ENCODE measurements at places on chromosomes 1 and 21.

DNA sequence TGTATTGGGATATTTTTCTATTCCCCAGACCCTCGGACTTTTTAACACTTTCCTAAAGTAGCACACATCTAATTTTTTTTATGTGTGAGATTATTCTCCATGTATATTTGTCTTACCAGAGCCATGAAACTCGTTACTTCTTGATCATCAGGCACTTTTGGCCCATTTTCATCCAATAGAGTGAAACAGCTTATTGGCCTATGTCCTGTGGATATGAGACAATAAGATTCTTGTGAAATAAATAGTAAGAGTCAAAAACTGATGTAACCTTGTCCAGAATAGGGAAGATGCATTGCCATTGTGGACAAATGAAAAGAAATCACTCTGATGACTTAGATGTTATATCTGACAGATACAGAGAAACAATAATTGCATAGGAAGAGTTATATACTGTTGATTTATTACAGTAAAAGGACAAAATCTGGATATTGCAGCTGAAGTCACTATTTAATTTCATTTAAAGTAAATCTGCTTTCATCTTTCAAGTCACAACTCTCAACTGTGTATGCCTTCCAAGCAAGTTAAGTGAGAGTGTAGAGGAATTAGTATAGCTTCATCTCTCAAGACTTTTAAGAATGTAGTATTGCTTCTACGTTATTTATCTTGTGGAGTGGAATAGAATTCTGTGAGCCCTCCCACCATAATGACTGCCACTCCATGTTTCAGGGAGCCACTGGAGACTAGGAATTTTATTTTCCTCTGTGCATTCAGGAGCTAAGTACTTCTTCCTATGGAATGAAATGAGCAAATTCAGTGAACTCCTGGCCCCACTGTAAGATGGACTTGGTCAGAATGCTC is 86.9 kb downstream of the ADAMTS1 start:
- no peak for DNase-seq

DNA sequence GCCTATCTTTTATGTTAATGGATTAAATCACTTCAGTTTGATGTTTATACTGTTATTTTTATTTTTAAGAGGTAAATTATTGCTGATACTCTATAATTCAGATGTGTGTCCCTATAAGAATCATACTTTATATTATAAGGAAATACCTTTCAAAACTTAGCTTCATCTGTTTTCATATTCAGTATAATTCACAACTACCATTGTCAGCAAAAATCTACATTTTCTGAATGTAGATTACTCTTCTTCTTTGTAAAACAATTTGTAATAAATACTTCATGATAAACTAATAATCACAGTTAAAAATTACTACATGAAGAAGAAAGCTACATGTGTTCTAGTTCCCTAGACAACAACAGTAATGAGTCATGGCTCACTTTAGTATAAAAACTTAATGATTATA is 115.4 kb upstream of the SERTAD4 start:
- no peak for DNase-seq

GRCh38 chr1:219472596-219472995 is 140.3 kb downstream of the ZC3H11B start:
- no peak for DNase-seq

DNA sequence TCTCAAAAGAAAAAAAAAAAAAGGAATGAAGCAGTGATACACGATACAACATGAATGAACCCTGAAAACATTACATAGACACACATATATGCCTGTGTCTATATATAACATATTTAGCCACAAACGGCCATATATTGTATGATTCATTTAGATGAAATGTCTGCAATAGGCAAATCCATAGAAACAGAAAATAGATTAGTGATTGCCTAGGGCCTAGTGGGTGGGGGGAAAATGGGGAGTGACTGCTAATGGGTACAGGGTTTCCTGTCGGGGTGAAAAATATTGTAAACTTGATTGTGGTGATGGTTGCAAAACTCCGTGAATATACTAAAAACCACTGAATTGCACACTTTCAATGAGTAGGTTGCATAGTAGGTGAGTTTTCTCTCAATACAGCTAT is 6.0 kb upstream of the H6PD start:
- DNase-seq: no peak

- DNase-seq: no peak
These were observed 16.8 kb downstream of the PTPRC start for GRCh38 chr1:198655459-198656121.

DNA sequence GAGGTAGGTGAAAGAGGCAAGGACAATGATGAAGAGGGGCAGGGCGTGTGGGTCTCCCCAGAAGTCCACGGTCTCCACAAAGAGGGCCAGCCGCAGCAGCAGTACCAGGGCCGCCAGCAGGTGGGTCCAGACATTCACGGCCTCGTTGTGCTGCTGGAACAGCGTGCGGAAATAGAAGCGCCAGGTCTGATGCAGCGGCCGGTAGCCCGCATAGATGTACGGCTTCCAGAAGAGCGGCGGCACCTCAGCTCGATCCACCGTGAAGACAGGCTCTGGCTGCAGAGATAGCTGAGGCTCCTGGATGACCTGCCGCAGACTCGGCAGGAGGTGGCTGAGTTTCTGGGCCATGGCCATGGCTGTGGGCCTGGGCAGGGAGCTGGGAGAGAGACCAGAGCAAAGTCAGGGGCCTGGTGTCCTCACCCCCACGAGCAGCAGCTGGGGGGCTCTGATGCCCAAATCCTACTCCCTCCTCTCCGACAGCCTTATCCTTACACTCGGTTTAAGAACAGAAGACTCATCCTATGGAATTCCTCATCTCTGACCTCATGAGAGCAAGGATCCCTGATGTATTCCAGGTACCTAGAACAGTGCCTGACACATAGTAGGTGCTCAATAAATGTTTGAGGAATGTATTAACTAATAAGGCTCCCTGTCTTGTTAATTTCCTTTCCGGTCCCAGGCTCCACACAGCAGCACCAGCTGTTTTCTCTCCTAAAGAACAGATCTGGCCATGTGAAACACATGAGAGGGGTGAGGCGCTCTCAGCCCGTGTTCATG is 4.4 kb upstream of the AUNIP start:
- no peak for DNase-seq

GRCh38 chr1:217270101-217270500 is 360.8 kb downstream of the GPATCH2 start:
- DNase-seq: no peak

- no peak for DNase-seq
These were observed 133.2 kb upstream of the COL6A1 start for GRCh38 chr21:45848331-45848730.

- DNase-seq: no peak
These were observed 48.0 kb upstream of the PDE4B start for GRCh38 chr1:65744731-65745130.

GRCh38 chr1:180646547-180646946 is 14.7 kb downstream of the XPR1 start:
- no peak for DNase-seq

- no peak for DNase-seq
These were observed 11.2 kb upstream of the FGGY start for GRCh38 chr1:59285691-59286090.

- DNase-seq: no peak
These were observed 10.3 kb upstream of the SLC45A1 start for GRCh38 chr1:8307628-8308027.

DNA sequence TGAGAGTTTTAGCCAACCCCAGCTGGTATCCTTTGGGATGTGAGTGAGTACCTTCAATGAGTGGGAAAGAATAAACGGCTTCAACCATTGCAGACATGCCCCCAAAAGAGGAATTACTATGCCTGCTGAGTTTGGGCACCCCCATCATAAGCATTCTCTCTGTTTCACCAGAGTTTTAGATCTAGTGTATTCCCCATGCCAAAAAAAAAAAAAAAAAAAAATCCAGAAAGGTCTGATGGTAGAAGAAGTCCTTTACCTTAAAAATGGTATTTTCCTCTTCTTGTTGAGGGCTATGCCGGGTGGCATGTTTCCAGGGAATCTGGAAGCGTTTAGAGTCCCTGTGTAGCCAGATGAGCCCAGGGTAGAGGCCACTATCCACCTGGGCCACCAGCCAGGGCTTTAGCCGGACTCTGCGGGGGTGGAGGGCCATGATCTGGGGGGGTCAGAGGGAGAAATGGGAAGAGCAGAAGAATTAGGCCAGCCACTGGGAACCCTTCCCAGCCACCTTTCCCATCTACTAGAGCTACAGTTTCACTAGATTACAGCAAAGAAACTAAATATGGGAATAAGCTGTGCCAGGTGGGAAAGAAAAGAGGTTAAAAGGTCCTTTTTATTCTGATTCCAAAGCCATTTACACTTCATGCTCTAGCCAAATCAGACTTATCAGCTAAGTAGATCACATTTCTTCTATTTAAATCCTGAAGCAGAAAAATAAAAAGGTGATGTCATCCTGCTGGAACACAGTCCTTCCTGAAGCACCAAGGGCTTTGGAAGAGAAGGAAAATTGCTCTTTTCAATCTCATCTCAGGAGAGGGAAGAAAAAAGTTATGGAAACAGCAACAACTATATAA is 4.7 kb downstream of the IRF6 start:
- peak; percentile 26 for DNase-seq

DNA sequence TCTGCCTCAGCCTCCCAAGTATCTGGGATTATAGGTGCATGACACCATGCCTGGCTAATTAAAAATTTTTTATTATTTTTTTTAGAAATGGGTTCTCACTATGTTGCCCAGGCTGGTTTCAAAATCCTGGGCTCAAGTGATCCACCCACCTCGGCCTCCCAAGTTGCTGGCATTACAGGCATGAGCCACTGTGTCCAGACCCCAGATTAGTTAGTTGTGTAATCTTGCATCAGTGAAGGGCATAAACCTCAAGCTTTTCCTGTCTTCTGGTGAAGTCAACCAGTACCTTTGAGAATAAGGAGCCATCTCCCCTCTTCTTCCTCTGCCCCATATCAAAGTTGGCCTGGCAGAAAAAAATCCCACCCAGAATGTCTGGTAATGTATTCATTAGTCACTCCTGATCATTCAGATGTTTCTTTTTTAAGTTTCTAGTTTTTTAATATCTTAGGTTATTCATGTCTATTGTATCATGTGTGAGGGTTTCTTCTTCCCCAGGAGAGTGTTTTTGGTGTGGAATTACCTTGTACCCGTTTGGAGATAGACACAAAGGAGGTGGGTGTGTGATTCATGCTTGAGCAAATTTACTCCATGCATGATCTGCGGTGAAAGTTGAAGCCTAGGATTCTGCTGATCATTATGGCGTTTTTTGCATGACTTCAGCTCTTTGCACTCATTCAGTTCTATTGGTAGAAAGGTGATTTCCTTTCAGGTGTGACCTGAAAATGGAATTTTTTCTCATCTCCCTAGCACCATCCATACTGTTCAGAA is 144.0 kb downstream of the FMN2 start:
- no peak for DNase-seq

- no peak for DNase-seq
These were observed 27.9 kb downstream of the WDR64 start for GRCh38 chr1:241679961-241680360.

DNA sequence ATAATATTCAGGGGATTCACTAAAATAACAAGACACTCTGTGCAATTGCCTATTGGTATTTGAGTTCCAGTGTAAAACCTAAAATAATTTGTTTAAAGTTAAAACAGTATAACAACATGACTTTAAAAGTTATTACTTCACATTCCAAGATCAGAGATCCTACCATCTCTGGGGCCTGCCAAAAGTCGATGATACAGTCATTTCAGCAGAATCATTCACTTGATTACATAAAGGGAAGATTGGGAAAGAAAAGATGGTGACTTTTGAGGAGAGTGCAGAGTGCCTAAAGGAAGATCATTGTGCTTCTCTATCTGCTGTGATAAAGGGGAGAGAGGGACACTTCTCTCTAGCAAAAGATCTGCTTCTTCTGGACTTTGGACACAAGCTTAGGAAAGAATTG is 784.4 kb upstream of the ADGRL4 start:
- no peak for DNase-seq

DNA sequence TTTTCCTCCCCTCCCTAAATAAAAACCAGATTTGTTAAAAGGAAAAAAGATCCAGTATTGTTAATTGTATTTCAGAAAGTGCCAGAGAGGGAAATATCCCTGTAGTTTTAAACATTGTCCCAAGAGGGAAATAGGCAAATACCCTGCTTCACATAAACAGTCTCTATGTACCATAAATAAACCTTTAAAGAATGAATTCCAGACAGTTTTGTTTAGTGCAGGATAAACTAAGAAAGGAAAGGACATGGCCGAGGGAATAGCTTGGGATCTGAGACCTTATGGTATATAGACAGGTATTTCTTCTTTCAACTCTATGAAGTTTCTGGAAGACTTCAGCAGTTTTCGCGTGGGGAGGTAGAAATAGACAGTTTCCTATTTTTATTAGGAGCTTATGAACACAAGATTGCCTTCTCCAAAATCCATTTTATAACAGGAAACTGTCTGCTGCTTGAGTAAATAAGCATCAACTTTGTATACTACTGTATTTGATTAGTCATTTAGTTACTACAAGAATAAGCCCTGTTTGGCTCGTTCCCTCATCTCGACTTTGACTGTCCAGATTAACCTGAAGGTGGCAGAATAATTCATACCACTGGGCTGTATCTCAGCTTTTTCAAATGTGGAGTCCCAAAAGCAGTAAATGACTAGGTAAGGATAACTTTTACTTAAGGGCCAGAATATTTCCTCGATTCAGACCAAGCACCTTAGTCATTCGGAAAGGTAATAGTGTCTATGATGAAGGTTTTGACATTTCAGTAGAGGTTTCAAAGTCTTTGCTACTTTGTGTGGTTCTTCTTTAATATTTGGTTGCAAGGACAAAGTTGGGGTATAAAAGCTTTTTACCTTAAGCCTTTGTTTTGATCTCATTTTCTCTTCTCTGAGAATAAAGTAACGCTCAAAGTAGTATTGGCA is 177.5 kb downstream of the VPS13D start:
- peak; percentile 49 for DNase-seq

GRCh38 chr1:43962324-43962723 is 7.5 kb upstream of the DPH2 start:
- no peak for DNase-seq
